ENCODE measurements at places on chromosomes 4 and X.

- no peak for DNase-seq
Measured at GRCh38 chr4:169286562-169287301, 16.0 kb upstream of the SH3RF1 start.

DNA sequence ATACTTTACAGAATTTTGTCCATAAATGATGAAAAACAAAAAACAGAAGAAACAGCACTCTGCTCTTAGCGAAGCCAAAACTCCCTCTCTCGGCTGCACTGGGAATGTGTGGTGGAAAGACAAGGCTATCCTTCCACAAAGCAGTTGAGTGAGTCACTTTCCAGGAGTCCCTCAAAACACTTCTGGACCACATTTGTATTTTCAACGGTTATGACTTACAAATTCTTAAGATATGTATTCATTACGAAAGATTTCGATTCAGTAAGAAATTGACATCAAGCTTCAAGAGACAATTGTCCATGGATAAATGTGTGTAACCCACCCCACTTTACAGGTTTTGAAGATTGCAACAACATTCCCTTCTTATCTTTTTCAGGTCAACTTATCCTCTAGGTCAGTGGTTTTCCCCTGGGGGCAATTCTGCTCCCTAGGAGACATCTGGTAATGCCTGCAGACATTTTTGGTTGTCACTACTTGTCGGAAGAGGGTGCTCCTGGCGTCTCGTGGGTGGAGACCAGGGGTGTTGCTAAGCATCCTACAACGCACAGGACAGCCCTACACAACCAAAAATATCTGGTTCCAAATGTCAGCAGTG lies 66.7 kb upstream of the MTNR1A start:
- no peak for DNase-seq

DNA sequence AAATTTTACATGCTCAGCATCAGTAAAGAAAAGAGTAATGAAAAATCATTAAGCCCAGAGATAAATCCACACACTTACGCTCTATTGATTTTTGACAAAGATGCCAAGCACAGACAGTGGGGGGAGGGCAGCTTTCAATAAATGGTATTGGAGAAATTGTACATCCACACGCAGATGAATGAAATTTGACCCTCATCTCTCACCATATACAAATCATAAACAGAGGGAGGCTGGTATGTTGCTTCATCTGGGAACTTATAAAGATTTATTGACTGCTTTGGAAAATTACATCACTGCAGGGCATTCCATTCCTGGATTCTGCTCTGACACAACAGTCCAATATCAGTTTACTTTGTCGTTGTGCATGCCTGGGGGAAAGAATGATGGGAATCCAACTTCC lies 58.4 kb upstream of the XAGE1A start:
- no peak for DNase-seq

- no peak for DNase-seq
Measured at GRCh38 chr4:8157944-8158709, 486 bp downstream of the ABLIM2 start.

DNA sequence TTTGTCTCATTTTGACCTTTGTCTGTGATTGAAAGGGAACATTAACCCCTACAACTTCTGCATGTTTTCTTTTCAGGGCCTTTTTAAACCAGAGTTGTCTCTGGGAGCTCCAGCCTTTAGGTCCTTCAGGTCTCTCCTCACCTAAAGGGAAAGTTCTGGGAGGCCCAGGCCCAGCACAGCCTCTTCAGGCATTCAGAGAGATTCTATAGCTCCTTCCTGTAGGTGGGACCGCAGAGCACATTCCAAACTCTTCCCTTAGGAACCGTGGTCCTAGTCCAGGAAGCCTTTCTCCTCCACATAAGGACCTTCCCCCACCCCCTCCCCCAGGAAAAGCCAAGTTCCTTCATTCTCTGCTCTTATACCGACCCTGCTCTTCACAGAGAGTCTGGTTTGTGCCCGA lies 14.9 kb downstream of the NKX6-1 start:
- no peak for DNase-seq
